HTR-8/SVneo (cell line): ENCODE measurements at places on chromosomes 1 and 21.

GRCh38 chr1:163258181-163258580 lies 55.5 kb upstream of the RGS5 start:
- no peak for DNase-seq

GRCh38 chr1:62341089-62341488 lies 21.9 kb upstream of the KANK4 start:
- DNase-seq = no peak

- DNase-seq = no peak
Measured at GRCh38 chr1:41024953-41025352, 3.4 kb upstream of the SLFNL1 start.

GRCh38 chr21:36923270-36923669 lies 43.2 kb downstream of the HLCS start:
- no peak for DNase-seq

DNA sequence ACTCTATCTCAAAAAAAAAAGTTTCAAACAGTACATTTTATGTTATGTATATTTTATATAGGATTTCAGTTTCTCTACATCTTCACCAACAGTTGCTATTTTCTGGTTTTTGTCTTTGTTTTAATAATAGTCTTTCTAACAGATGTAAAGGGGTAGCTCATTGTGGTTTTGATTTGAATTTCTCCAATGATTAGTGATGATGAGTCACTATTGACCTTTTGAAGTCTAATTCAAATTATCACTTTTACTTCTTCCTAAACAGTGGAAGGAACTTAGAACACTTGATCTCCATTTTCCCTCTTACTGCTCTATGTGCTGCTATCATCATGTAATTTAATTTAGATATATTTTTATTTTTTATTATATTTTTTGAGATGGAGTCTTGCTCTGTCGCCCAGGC lies 31.7 kb upstream of the SHCBP1L start:
- no peak for DNase-seq

DNA sequence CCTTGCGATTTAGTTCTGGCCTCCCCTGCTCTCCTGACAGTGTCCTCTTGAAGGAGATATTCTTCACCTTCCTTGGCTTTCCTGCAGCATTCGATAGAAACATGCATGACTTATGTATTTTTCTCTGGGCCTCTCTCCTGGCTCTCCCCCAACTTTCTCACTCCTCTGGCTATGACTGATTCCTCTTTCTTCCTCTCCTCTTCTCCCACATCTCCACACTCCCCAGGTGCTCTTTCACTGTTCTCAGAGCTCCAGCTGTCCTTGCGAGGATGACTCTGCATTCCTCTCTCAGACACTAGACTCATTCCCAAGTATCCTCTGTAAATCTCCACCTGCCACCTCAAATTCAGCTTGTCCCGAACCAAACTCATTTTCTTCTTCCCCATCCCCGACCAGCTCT lies 18.0 kb downstream of the LRRC42 start:
- DNase-seq = no peak

- no peak for DNase-seq
Measured at GRCh38 chr1:90386899-90387720, 330.0 kb downstream of the BARHL2 start.

- no peak for DNase-seq
Measured at GRCh38 chr21:34858559-34858958, 189.8 kb downstream of the CLIC6 start.

- DNase-seq = peak; percentile 41
Measured at GRCh38 chr1:28144203-28145135, 32.0 kb downstream of the PTAFR start.

GRCh38 chr1:239811211-239811885 lies 280.3 kb upstream of the FMN2 start:
- DNase-seq = no peak

GRCh38 chr1:51768971-51769588 lies 109.4 kb downstream of the NRDC start:
- peak; percentile 49 for DNase-seq

GRCh38 chr1:41361495-41362356 lies 492 bp downstream of the FOXO6 start:
- DNase-seq = no peak

DNA sequence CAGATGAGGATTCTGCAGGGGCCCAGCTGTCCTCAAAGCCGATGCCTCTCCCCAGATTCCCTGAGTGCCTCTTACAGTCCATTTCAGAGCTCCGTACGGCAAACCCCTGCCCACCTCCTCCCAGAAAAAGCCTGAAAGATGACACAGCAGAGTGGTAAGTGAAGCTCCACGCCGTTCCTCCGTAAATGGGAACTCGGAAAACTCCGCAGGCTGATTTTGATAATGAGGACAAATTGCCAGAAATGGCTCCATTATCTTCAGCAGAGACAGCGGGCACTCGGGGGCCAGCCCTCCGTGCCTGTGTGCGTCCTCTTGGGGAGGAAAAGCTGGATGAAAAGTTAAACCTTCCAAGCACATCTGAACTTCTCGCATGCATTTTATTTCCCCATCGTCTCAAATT lies 81.1 kb downstream of the NPHP4 start:
- no peak for DNase-seq

GRCh38 chr1:26996024-26996423 lies 2.5 kb downstream of the TRNP1 start:
- no peak for DNase-seq

DNA sequence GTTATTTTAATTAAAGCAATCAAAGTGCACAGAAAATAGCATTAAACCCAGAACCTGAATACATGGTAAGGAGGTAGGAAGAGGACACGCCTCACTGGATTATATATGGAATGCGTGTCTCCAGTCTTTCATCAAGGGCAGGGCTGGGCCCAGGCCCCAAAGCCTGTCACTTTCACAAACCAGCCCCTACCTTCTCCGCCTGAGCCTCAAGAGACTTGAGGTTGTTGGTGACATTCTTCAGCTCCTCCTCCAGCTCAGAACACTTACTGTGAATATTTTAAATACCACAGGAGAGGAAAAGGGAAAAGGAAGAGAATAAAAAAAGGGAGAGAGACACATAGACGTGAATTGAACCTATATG lies 16.3 kb upstream of the NUP210L start:
- DNase-seq = no peak

- DNase-seq = no peak
Measured at GRCh38 chr1:40038697-40039096, 1.8 kb upstream of the CAP1 start.

DNA sequence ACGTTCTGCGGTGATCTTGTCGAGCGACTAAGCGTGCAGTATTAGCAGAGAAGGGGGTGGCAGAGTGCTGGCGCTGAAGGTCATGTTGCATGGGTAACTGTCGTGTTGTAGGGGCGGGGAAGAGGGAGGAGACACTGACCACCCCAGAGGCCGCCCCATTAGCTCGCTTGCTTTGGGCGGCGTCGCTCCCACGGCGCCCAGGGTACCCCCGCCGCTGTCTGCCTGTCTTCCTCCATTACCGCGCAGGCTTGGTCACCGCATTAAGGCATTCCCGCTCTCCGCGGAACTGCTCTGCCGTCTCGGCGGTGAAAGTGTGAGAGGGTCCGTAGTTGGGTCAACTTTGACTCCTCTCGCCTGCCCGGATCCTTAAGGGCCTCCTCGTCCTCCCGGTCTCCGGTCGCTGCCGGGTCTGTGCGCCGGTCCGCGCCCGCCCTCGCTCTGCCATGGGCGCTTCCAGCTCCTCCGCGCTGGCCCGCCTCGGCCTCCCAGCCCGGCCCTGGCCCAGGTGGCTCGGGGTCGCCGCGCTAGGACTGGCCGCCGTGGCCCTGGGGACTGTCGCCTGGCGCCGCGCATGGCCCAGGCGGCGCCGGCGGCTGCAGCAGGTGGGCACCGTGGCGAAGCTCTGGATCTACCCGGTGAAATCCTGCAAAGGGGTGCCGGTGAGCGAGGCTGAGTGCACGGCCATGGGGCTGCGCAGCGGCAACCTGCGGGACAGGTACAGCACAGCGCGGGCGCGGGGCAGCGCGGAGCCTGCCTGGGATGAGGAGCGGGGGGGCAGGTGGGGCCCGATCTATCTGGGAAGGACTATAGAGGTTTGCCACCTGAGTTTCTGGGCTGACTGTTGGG lies at the start of gene MTARC2:
MTARC2 (plus strand) TSS at position 234 of the 846 bp plus-strand sequence; CDS start at position 444, 210 bp downstream.
- DNase-seq = peak; percentile 86

DNA sequence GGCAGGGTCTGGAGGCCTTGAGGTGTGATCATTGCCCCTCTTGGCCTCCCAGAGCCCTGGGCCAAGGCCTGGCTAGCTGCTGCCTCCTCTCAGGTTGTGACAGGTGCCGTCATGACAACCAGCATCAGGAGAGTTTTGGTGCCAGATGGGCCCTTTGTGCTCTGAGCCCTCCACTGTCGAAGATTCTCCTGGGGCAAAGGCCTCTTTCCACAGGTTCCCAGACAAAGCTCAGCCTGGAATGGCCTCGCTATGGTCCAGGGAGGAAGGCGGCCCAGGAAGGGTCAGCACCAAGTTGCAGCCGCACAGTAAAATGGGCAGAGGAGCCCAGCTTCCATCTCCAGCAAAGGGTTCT lies 78.4 kb downstream of the ALPL start:
- no peak for DNase-seq

DNA sequence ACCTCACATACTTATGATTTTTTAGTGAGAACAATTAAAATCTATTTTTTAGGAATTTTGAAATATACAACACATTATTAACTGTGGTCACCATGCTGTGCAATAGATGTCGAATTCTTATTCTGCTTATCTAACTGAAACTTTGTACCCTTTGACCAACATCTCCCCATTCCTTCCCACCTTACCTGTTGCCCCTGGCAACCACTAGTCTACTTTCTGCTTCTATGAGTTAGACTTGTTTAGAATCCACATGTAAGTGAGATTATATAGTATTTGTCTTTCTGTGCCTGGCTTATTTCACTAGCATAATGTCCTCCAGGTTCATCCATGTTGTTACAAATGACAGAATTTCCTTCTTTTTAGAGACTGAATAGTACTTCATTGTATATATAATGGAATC lies 168.3 kb downstream of the LBR start:
- no peak for DNase-seq

- no peak for DNase-seq
Measured at GRCh38 chr1:187009320-187009719, 180.6 kb downstream of the PLA2G4A start.

- peak; percentile 11 for DNase-seq
Measured at GRCh38 chr1:56709269-56709880, 64.3 kb downstream of the PRKAA2 start.

- no peak for DNase-seq
Measured at GRCh38 chr1:168279253-168279652, 1.4 kb upstream of the TBX19 start.

- DNase-seq = no peak
Measured at GRCh38 chr21:35921471-35921870, 138.9 kb downstream of the SETD4 start.

DNA sequence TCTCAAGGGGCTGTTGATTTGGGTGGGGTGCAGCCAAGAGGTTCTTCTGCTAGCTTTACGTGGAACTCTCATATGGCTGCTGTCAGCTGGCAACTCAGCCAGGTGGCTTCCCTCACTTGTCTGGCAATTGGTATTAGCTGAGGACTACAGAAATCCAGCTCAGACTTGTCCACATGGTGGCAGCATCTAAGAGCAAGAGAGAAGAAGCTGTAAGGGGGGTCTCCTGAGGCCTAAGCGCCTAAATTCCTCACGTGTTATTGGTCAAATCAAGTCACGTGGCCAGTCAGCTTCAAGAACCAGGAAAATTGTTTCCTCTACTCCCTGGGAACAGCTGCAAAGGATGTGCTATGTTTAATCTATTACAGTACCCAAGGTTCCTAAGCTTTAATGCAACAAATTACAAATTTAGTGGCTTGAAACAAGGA lies 4.2 kb upstream of the DYRK3 start:
- DNase-seq = peak; percentile 75

DNA sequence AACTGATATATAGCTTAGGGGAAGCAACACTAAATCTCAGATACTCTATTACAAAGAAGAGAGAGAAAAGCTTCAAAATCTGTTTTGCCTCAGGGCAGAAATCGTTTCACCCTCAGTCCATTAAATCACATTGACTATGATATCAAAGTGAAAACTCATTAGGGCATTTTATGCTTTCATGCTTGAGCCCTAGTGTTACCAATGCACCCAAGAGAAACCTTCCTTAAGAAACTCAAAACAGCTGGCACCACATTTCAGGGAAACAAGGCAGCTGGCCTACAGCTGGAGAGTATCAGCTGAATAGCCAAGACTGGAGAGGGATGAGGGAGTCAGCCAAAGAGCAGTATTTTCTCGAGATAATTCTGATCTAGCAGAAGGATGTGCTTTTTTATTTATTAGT lies 14.9 kb downstream of the COLGALT2 start:
- no peak for DNase-seq

DNA sequence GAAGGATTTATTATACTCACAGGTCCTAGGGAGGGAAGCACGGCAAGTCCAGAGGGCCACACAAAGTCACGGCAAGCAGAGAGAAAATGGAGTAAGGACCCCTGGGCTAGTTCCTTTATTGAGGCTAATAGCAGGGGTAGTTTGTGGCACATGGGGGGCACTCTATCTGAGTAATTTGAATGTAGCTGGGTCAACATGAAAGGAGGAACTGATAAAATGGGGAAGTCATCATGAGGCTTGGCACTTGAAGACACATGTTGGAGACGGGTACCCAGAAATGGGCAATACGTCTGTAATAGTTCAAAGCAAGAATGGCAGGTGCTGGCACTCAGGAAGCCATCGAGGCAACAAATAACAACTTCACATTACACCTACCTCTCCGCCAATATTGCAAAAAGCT lies 1136.4 kb downstream of the MRPL39 start:
- DNase-seq = no peak

DNA sequence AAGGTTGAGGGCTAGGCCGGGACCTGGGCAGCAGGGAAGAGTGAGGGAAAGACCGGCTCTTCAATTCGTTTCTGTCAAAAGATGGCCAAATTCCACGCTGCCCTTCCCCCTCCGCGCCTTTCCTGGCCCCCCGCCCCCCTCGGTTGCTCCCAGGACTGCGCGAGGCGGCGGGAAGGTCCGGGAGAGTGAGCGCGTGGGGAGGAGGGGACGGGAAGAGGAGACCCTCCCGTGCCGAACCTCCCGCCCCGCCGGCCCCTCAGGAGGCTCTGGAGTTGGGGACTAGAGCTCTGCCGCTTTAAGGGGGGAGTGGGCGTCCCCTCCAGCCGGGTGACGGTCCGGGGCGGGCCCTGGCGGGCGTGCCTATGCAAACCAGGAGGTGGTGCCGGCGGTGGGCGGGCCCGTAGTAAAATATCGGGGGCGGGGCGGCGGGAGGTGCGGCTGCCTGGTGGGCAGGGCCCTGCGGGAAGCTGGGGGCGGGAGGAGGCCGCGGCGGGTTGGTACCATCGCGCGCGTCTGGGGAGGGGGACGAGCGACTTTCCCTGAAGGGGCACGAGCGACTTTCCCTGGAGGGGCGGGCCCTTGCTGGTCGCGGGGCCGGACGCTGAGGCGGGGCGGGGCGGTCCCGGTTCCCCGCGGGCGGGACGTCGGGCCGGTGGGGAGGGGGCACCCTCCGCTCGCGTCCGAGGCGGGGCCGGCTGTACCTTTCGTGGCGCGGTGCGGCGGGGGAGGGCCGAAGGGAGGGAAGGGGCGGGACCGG lies 58.2 kb downstream of the BCL9 start:
- DNase-seq = peak; percentile 85

DNA sequence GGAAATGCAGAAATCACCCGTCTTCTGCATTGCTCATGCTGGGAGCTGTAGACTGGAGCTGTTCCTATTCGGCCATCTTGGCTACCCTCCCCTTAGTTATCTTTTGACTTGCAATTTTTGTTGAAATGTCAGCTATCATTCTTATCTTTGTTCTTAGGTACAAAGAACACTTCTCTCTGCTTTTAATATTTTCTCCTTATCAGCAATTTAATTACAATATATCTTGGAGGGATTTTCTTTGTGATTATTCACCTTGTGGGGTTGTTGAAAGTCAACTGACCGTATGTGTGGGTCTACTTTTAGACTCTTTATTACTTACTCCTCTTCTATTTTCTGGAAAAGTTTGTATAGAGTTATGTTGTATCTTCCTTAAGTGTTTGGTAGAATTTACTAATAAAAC lies 43.1 kb upstream of the PKP1 start:
- DNase-seq = no peak
